ENCODE measurements at places on chromosomes 3 and 15.

DNA sequence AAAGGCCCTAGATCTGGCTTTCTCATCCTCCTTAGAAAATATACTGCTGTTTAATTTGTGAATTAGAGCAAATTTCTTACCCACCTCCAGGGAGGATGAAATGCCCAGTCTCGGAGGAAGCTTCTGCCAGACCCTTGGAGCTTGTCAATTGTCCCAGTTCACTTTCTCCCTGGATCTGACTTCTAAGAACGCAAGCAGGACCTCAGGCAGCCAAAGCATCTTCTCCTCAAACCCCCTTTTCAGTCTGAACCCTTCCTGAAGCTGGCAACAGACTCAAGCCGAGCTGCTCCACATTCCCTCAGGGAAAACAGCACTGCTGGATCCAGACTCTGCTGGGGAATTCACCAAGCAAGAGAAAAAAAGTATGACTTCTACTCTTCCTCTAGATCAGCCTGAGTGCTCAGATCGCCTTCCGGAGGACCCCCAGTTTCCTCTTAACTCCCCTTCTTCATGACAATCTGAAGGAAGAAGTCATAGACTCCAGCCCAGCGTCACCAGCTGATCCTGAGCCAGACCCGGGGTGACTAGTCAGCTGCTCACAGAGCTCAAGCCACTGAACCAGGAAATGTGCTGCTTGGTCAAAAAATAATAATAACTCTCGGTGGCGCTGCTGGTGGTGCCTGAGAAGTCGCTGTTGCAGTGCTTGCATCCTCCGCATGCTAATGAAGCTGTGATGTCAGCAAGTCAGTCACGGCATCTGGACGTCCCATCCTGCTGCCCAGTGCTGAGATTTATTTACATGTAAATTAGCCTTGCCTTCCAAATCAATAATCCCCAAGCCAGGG is at the start of gene PRICKLE2:
Gene PRICKLE2, minus strand, starts transcription at position 641 of the 785 bp plus-strand sequence. CDS start 26,539 bp downstream, outside the sequence.
- DNase-seq = no peak

- DNase-seq = no peak
Measured at GRCh38 chr3:52792961-52793695, 1.5 kb upstream of the ITIH3 start.

GRCh38 chr3:9213019-9213634 is 36.3 kb downstream of the SRGAP3 start:
- no peak for DNase-seq

- DNase-seq = no peak
Measured at GRCh38 chr3:111961461-111962164, 17.2 kb upstream of the ABHD10 start.

DNA sequence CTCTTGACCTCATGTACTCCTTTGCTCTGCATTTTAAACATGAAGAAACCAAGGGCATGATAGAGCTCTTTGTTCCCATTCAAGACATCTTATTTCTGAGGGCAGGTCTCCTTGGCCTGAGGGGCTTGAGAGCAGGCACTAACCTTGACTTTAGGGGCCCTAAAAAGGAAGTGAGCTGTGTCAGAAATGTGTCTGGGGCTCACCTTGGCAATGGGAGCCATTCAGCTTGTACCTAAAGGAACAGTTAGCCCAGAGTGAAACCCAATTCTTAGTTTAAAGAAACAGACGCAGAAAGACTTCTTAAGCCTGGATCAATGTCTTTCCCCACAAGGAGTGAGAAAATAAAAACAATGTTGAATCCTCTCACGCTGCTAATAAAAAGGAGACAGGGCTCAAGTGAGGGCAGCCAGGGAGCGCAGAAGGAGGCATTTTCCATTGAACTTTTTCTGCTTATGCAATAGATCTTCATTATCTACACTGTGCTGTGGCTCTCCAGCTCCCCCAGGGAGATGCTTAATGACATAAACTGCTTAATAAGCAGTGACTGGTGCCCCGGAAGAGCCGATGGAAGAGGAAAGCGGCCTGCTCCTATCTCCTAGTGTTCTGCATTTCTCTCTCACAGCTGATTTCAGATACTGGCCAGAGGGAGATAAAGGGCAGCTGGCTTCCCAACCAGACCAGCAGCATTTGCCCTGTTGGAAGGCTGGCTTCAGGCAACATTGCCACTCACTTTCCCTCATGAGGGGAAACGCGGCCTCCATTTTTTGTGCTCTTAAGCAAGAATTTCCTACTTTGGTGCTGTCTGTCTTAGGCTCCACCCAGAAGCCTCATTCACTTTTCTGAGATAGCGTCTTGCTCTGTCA is 152.0 kb downstream of the OPA1 start:
- DNase-seq = no peak

GRCh38 chr3:56886314-56886713 is 84.6 kb upstream of the ARHGEF3 start:
- DNase-seq = no peak

- no peak for DNase-seq
Measured at GRCh38 chr3:110343945-110344344, 727.7 kb upstream of the NECTIN3 start.

- DNase-seq = no peak
Measured at GRCh38 chr3:43676441-43676840, 14.3 kb upstream of the ABHD5 start.

DNA sequence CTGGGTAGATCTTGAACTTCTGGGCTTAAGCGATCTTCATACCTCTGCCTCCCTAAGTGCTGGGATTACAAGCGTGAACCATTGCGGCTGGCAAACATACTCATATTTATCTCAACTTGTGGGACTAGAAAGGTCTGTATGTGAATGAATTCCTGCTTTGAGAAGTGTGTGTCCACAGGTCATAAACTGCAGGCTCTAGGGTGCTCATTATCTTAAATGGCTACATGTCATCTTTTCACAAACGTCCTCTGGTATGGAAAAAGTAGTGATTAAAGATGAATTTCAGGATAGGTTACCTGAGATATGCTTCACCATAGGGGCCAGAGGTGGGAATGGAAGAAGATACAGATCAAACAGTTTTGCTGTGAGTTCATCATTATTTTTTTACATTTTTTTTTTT is 7.8 kb upstream of the HDAC11 start:
- DNase-seq = no peak

DNA sequence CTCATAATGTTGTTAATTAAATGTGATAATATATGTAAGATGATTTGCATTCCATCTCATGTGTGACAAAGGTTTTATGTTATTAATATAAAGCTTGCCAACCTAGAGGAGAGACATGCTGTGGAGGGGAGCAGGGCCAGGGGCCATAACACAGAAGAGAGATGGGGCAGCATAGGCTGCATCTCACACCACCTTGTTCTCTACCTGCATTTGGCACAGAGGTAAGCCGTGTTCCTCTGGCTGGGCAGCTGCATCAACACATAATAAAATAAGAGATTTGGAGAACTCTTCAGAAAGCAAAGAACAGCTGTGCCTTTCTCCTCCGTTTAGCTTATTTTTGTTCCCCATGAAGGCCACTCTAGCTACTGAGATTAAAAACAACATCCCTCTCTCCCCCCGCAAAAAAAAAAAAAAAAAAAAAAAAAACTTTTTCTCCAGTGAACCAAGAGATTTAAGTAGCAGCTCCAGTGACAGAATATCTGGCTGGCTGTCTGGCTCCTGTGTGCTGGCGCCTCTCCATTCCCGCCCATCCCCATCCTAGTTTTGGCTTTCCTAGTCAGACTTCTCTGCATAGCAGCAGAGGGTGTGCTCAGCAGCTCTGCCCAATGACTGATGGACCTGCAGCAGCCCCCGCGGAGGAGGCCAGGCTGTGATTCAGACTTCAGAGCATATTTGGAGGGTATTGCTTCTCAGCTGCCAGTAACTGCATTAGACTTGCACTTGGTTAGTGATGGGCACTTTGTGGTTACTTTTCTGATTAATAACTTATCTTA is 52.2 kb upstream of the STXBP5L start:
- DNase-seq = no peak

DNA sequence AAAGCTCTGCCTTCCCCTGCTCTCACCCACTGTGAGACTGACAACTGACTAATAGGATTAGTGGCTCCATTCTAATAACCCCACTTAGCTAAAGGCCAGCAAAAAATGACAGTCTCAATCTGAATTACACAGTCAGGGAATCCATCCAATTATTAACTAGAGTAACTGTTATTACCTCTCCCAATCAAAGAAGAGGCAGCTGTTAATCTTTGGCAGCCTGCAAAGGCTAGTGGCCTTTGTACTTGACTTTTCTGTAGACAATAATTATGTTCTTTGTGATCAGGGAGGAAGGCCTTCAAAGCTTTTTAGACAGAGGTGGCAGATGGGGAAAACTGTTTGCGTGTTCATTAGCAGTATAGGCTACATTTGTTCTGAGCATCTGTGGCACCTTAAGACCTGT is 177.7 kb downstream of the ISL2 start:
- no peak for DNase-seq

- DNase-seq = no peak
Measured at GRCh38 chr15:97386940-97387339, 573.6 kb upstream of the ARRDC4 start.

GRCh38 chr15:69154684-69155083 is 5.8 kb upstream of the GLCE start:
- DNase-seq = no peak

DNA sequence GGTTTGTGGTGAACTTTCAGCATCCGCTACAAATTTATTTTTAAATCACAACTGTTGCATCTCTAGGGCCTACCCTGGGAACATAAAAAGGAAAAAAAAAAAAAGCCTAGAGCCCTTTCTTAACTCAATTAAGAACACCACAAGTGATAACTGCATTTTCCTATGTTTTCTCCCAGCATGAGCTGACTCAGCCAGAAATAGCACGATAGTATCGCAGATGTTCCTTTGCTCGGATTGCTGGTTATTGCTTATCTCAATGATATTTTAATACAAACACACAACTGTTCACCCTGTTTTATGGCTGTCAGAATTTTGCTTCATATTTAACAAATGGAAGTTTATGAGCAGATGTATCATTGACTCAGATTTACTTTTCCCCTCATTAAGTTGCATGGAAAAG is 251.8 kb upstream of the SUCLG2 start:
- DNase-seq = no peak

DNA sequence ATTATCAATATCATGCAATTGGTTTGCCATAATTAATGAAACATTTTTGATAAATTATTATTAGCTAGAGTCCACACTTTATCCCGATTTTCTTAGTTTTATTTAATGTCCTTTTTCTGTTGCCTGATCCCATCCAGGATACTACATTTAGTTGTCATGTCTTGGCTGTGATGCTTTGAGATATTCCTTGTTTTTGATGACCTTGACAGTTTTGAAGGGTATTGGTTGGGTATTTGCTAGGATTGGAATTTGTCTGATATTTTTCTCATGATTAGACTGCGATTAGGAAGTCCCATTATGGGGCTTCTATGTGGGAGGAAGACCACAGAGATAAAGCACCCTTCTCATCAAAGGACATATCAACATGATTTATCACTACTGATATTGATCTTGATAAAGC is 43.0 kb downstream of the CGNL1 start:
- no peak for DNase-seq

- DNase-seq = no peak
Measured at GRCh38 chr3:79204351-79204750, 563.4 kb downstream of the ROBO1 start.

- no peak for DNase-seq
Measured at GRCh38 chr3:65412588-65412987, 626.1 kb downstream of the MAGI1 start.

- DNase-seq = no peak
Measured at GRCh38 chr15:94026458-94027304, 204.7 kb upstream of the MCTP2 start.

DNA sequence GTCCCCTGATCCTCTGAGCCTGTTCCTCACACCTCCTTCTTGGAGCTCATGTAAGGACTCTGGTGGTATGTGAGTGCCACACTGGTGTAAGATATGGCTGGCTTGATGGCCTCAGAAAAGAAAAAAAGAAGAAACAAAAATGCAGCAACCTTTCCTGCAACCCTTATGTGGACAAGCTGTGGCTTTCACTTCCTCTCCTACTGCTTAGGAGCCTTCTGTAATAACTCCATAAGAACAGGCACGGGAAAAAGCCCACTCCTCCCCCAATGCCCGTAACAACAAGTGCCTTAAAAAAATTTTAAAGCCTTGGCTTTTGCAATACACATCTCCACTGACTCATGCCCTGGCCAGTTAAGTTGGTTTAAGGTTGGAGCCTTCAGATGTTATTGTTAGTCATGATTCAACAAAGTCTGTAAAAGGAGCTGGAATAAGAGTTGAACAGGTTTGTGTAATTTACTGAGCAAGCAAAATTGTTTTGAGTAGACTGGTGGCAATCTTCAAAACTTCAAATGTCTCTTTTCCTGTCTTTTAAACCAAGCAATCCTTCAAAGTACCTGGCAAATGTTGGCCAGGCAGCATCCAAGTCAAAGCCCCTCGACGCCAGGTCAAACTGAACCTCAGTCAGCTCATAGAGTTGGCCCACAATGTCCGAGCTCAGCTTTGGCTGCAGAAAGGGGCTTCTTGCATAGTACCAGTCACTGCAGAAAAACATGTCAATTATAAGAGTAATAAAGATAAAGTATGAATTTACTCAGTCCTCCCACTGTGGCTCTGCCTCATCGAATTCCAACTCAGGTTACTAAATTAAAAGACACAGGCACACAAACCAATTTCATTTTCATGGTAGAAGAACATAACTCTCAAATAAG is 22.9 kb downstream of the FYCO1 start:
- no peak for DNase-seq

- DNase-seq = no peak
Measured at GRCh38 chr3:78494851-78495250, 1272.9 kb downstream of the ROBO1 start.

DNA sequence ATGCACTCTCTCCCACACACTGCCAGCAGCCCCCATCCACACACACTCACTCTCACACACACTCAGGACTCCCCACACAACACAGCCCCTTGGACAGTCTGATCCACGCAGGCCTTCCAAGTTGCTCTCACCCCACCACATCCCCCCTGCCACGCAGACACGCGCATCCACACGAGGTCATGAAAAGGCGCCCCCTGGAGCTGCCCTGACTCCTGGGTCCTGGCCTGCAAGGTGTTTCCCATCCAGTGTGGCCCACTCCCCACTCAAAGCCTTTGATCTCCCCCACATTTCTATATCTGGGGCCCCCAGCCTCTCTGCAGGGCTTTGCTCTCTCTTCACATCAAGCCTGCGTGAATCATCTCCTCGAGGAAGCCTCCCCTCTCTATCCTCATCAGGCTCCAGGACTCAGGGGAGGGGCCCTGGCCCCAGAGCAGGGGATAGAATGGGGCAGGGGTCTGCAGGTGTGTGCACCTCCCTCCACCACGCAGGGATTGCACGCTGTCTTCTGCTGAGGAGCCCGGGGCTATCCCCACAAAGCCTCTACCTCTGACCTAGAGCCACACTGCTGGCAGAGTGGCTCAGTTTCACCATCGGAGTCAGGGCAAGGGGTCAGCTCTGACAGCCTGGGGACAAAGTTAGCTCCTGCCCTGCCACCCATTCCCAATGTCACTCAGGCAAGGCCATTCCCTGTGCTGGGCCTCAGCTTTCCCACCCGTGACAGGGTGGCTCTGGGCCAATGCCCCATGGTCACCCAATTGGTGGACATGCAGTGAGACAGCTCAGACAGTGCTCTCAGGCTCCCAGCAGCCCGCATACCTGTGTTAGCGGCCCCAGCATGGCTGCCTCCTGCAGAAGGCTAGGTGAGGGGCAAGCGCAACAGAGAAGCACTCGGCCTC is 6.4 kb downstream of the MYL3 start:
- DNase-seq = no peak

GRCh38 chr15:27993996-27994780 is 104.9 kb downstream of the OCA2 start:
- no peak for DNase-seq

GRCh38 chr3:102510663-102511062 is 75.8 kb downstream of the ZPLD1 start:
- no peak for DNase-seq

- no peak for DNase-seq
Measured at GRCh38 chr3:74546426-74546825, 68.0 kb downstream of the CNTN3 start.

All from activated T-helper 1 cell treated with anti-CD3 and anti-CD28 coated beads, Interleukin-2, amount 50 U/mL, for 16 hours (primary cell).